Fibroblast of lung (primary cell): ENCODE measurements at places on chromosomes 13 and 19. TPM values are rescaled to one million over a fixed set of nuclear protein-coding genes. Genes with fewer than 3 reads are reported as not detected.

DNA sequence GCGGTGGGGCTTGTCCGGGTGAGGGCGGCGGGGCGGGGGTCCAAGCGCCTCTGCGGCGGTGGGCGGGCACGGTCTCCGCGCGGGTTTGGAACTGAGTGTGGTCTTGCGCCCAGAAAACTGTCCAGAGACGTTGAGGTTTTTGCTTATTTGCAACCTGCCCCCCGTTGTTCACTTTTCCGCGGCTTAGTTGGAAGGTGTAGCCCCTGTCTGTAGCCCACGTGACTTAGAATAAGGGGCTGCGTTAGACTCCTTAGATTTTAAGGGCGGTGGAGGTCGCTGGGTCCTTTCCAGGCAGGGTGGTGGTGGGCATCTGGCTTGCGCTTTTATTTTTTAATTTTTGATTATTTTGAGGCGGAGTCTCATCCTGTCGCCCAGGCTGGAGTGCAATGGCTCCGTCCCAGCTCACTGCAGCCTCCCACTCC is 748 bp downstream of the RPS15 start:
- no peak for DNase-seq

Gene LGI4
- 0.17 and 0.26 TPM in 2 replicates for total RNA-seq

- DNase-seq: no peak
These were observed 22.4 kb downstream of the ZNF329 start for GRCh38 chr19:58128041-58128685.

GRCh38 chr19:872266-872951 is 12.9 kb downstream of the CFD start:
- DNase-seq: peak; percentile 68

DNA sequence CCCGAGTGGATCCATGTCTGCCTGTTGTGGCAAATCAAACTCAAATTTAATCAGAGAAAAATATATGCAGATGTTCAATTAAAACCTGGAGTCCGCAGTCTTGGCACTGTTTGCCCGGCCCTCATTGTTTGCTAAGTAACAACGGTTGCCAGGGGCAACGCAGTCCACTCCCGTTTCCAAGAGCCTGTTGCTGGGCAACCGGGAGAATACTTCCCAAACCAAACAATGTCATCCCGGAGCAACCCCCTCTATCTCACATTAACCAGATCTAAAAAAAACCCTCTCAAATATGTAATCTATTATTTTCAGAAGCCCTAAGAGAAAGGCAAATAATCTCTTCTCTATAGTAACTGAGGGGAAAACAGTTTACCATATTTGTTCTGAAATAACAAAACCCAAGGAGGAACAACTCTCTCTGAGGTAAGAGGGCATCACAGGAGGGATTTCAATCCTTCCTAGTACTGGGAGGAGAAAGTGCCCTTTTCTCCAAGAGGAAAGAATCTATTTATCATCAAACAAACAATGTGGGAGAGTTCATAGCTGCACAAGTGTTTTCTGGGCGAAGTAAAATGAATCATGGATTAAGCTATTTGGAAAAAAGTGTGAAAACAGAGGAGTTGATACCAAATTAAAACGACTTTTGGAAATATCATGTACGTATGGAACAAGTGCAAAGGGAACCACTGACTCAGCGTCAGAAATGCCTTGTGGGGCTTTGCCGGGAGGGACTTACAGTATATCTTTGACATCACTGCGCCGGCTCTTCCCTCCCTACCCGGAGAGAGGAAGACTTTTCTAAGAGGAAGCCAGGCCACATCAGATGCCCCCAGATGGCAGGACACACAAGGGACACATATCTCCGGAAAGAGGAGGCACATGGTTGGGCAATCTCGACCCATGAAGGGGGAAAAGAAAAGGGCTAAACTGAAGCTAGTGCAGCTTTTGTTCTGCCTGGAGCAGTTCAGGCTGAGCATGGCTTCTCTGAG is 43.3 kb downstream of the RFX2 start:
- DNase-seq: peak; percentile 87

Gene PDE4C
- 1.3 and 2.0 TPM in 2 replicates for total RNA-seq

DNA sequence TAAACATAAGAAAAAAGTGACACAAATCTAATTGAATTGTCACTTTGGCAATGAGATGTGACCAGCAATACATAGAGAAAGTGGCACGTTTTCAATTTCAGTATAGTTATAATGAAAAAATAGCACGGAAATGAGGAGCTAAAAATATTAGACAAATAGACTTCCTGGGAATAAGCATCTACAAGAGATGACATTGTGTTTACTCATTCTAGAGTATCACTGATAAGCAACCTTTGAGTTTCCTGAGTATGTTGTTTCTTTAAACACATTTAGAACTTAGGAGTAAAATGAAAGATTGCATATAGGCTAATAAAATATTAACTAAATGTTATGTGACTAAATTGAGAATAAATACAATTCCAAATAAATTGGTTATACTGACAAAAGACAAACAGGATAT is 207.1 kb upstream of the SLITRK6 start:
- DNase-seq: no peak

DNA sequence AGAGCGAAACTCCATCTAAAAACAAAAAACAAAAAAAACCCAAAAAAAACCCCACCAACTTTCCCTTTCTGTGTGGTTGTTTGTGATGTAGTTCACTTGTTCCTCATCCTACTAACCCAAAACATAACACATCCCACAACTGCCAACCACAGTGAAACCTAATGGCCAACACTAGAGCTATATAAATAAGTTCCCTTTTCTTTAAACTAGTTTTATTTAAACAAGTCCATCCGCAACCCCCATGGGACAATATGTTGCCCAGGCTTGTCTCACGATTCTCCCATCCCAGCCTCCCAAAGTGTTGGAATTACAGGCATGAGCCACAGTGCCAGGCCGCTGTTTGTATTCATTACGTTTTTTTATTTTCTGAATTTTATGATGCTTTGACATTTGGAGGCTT is 71.2 kb upstream of the ADGRE5 start:
- no peak for DNase-seq

GRCh38 chr13:20369886-20370361 is 137.8 kb upstream of the GJB6 start:
- peak; percentile 20 for DNase-seq

Gene ZNF534
- total RNA-seq: under 0.01 and 0.17 TPM in 2 replicates

- no peak for DNase-seq
These were observed 41.5 kb upstream of the TSHZ3 start for GRCh38 chr19:31390711-31391110.

DNA sequence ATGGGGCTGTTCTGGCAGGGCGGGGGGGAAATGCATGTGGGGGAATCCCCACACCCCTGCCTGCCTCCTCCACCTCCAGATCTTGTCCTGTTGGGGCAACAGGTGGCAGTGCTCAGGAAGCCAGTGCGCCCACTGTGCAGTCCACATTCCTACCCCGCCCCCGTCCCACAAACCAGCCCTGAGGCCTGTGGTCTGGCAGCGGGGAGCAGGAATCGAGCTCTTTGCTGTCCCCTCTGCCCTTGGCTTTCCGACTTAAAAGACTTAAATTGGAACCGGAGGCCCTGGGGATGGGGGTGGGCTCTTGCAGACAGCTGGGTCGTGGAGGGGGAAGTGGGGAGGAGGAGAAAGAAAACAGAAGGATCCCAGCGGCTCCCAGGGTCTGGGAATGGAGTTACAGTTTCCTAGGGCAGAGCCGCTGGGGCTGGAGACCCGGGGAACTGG is 4.3 kb downstream of the NANOS3 start:
- DNase-seq: no peak

Gene ADGRE2
- total RNA-seq: under 0.01 TPM in 2 replicates

Gene LIM2
- not detected in 2 replicates for total RNA-seq

Gene ZNF844
- total RNA-seq: 8.2 and 15.4 TPM in 2 replicates

GRCh38 chr19:55005684-55006488 is 32.2 kb downstream of the GP6 start:
- peak; percentile 77 for DNase-seq

GRCh38 chr13:93320942-93321341 is 94.3 kb downstream of the GPC6 start:
- peak; percentile 79 for DNase-seq

Gene CDC34
- 65.0 and 72.5 TPM in 2 replicates for total RNA-seq

DNA sequence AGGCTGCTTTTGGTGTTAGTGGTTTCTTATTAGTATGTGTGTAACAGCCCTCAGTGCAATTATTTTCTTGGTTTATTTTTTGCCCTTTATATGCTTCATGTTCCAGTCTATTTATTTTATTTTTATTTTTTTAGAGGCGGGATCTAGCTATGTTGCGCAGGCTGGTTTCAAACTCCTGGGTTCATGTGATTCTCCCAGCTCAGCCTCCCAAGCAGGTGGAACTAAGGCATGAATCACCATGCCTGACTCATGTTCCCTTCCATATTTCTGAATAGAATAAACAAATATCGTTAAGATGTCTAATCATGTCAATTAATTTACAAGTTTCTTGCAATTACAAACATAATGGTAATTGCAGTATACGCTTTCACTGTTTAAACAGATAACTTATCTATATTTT is 11.7 kb downstream of the SKA3 start:
- peak; percentile 15 for DNase-seq

Gene SLC39A3
- total RNA-seq: 27.7 and 28.2 TPM in 2 replicates

Gene CABP5
- not detected in 2 replicates for total RNA-seq

DNA sequence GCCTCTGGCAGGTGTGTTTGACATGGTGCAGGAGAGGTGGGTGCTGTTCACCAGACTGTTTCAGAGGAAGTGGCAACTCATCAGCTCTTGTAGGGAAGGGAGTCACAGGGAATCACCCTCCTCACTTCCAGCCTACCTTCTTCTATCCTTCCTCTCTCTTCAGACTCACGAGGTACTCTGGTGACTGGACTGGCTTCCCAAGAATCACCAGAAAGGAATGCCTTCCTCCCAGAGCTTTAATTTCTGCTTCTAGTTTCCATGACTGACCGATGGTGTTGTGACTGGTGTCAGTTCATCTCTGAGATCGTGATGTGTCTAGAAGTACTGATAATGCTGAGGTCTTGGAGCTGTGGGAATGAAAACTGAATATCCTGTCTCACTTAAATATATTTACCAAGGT is 247.3 kb downstream of the KCTD12 start:
- DNase-seq: peak; percentile 20

GRCh38 chr19:2329501-2329916 is 1.0 kb downstream of the SPPL2B start:
- DNase-seq: no peak

GRCh38 chr19:35295792-35296462 is 4.0 kb downstream of the MAG start:
- no peak for DNase-seq

Gene CACNA1A
- 1.8 and 9.7 TPM in 2 replicates for total RNA-seq

Gene SLITRK6
- 14.6 and 39.5 TPM in 2 replicates for total RNA-seq

- no peak for DNase-seq
These were observed 4.4 kb downstream of the GRTP1 start for GRCh38 chr13:113359571-113359970.

- DNase-seq: no peak
These were observed 4.3 kb downstream of the GRK1 start for GRCh38 chr13:113671066-113672001.

DNA sequence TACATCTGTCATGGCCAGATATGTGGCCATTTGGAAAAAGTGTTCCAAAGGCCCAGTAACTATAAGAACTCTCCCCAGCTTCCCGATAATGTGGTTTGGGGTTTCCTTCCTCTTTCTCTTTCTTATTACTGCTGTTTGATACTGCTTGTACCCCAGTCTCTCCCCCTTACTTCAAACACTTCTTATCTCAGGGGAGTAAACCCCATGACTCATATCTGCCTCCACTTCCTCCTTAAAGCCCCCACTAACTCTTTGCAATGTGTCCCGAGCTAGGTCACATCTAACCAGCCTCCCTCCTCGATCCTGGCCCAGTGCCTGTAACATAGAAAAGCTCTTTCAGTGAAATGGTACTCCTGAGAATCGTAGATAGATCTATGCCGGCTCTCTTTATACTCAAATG is 82.4 kb upstream of the STARD13 start:
- DNase-seq: no peak

DNA sequence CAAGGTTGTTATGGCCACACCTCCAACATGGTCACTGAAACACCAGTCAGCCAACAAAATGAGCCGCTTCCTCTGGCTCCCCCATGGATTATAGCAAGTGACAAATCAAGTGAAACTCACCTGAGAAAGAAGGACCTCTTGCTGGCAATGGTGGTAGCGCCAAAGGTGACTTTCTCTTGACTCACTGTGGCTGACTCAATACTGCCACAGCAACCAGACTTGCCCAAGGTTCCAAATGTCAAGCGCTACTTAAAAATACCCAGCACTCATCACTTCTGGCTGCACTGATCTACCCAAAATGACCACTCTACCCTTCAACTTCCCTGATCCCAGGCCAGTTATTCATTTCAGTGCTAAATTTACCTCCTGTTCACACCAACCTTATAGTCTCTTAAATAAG is 495.5 kb downstream of the FOXO1 start:
- DNase-seq: no peak

DNA sequence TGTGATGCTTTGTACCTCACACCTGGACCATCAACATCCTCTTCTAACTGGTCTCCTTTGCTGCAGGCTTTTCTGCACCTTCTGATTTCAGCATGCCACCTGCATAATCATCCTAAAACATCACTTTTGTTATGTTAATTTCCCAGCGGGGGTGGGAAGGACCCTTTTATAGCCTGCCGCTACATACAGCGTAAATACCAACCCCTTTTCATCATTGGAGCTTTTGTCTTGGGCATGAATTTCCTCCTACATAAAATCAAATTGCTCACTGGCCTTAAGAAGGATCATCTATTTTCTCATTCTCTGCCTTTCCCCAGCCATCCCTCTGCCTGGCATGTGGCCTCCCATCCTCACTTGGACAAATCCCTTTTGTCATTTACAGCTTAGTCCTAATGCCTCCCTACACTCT is 124.7 kb downstream of the RBM26 start:
- no peak for DNase-seq

DNA sequence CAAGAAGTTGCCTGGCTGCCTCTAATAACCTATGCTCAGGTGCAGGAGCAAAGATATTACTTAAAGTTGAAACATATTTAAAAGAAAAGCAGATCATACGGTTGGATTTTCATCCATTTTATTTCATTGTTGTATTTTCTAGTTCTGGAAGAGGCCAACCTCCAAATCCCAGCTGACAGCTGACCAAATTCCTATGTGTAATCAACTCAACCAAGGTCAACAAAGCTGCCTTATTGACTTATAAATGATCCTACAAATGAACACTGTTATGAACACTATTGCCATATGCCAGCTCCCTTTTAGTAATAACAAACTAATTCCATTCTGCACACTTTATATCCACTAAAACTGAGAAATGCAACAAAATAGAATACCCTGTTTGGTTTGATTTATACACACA is 1537.4 kb downstream of the SLITRK1 start:
- no peak for DNase-seq

DNA sequence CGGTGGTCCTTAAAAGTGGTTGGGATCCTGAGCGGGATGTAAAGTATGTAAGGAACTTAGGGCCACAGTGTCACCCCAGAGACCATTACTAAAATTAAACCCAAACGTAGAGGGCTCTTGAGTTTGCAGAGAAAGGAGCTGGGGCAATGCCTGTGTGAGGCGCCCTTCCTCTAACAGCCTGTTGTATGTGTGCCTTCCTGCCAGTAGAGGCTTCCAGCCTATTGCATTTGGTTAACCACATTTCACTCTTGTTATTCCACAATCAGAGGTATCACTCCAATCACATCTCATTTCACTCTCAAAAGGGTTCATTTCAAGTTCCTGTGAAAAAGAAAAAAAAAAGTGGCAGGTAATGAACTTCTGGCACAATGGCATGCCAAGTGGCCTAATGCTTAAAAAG is 29.4 kb downstream of the DIAPH3 start:
- DNase-seq: no peak

Gene HIPK4
- total RNA-seq: 0.17 and 0.26 TPM in 2 replicates

GRCh38 chr19:28168557-28168956 is 1044.4 kb downstream of the UQCRFS1 start:
- peak; percentile 13 for DNase-seq

GRCh38 chr13:27007166-27007565 is 164.4 kb downstream of the USP12 start:
- no peak for DNase-seq
